ENCODE measurements at places on chromosomes 5 and 9.
A peak's percentile ranks its signal among the peaks of the same experiment; 100 is the strongest.

DNA sequence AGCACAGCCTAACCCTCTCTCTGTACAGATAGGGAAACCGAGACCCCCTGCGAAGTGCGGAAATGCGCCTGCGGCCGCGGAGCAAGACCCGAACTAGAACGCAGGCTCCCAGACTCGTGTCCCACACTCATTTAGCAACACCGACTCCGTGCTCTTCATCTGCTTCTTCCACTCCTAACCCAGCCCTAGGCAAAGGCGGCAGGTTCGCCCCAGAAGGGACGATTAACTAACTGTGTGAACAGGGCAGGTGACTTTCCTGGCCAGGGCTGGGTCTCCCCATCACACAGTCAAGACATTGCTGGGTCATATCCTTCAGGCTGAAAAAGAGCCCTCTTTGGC is 903 bp downstream of the CDX1 start:
- no peak for DNase-seq

- DNase-seq, result peak; percentile 71
These were observed 52.0 kb upstream of the DAPK1 start for GRCh38 chr9:87445646-87446045.

GRCh38 chr9:116409129-116409528 is 255.5 kb downstream of the PAPPA start:
- no peak for DNase-seq

DNA sequence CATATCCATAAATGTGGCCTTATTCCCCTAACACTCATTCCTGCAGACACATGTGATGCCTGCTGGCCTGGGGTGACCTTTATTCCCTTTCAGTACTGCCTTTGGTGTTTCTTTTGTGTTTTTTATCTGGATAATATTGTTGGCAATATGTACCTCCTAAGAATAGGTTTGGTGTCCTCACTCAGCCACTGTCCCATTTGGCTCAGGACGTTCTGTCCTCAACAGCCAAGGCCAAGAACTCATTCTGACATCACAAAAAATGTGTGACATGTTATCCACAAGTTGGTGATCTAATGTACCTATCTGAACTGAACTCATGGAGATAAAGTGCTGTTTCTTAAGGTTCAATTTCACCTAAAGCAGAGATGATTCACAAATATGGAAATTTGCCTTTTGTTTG is 142.9 kb upstream of the GRAMD2B start:
- DNase-seq, result no peak

DNA sequence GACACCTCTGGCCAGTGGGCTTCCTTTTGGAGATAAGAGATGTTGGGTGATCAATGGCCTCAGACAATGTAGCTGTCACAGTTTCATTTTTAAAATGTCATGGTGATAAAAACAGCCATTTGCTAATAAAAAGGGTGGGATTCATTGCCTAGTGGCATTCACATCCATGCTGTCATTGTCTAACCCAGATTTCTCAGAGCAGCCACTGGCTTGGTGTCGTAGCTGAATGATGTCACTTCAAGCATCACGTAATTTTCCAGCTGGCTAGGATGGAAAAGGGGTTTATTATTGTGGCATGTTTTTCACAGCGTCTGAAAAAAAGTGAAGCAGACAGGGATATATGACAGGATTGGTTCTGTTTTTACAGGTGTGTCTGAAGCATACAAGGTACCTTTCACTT is 184.7 kb downstream of the AOPEP start:
- no peak for DNase-seq

DNA sequence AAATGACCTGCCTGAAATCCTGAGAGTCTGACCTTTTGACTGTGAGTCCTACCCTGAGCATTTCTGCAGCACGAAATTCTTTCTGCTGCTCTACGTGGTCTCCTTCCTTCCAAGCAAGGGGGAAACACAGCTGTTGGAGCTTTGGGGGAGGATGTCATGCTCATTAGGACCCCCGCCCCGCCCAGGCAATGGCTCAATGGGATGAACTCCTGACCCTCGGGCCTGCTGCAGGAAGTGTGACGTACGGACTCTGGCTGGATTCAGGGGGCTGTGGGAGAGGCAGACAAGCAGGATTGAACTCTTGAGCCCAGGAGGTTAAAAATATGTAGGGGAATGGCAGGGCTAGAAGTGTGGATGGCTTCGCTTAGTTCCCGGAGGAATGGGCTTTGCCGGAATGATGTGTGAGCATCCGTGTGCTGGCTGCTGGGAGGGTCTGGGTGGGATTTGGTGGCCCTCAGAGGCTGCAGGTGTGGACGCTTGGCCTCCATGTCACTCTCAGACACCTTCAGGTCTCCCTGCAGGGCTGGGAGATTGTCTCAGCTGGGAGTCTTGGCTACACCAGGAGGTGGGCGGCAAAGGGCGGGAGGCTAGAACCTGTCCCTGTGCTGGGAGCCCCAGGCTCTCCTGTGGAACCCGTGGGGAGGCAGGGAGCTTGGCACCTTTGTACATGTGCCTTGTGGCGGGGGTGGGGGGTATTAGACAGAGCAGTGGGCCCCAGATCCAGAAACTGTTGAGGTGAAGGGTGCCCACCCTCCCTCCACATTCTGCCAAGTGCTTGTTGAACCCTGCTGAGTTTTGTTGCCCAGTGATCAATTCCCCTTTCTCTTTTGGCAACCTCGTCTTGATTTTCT is 26.3 kb downstream of the STC2 start:
- DNase-seq, result no peak

GRCh38 chr5:74895906-74896305 is 29.7 kb upstream of the FAM169A start:
- no peak for DNase-seq

- no peak for DNase-seq
These were observed 447.8 kb downstream of the PDE4D start for GRCh38 chr5:59445741-59446140.

GRCh38 chr5:41843456-41844370 is 26.5 kb downstream of the OXCT1 start:
- peak; percentile 73 for DNase-seq

DNA sequence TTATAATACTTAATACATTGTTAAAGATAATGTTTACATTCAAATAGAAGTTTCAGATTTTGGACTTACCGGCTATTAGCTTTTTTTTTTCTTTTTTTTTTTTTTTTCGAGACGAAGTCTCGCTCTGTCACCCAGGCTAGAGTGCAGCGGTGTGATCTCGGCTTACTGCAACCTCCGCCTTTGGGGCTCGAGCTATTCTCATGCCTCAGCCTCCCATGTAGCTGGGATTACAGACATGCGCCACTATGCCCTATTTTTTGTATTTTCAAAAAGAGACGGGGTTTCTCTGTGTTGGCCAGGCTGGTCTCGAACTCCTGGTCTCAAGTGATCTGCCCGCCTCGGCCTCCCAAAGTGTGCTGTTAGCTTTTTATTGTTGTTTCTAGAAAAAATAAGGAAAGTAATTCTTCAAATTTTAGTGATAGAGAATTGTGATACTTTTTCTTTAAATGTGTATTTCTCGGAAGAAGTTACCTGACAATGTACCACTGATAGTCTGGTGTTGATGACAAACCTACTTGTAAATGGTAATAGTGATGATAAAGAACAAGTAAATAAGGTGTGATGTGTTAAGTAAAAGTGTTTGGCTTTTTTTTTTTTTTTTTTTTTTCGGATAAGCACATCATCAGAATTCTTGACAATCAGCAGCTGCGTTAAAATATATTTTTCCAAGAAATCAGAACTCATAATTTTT is 2.7 kb downstream of the CDC42SE2 start:
- DNase-seq, result no peak

DNA sequence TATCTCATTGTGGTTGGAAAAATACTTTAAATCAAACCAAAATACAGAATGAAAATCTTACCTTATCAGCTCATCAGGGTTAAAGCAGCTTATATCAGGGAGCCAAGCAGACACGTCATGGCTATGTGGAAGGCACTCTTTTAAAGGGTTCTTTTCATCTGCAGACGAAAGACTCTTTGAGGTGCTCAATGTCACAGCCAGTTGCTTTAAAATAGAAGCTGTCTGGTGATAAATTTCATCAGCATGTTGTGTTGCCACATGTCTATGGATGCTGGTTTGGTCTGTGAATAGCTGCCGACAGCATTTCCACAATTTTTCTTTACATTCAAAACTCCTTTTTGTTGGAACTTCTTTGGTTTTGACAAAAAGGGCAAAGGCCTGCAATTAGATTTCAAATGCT is 7.5 kb downstream of the TSTD2 start:
- no peak for DNase-seq

DNA sequence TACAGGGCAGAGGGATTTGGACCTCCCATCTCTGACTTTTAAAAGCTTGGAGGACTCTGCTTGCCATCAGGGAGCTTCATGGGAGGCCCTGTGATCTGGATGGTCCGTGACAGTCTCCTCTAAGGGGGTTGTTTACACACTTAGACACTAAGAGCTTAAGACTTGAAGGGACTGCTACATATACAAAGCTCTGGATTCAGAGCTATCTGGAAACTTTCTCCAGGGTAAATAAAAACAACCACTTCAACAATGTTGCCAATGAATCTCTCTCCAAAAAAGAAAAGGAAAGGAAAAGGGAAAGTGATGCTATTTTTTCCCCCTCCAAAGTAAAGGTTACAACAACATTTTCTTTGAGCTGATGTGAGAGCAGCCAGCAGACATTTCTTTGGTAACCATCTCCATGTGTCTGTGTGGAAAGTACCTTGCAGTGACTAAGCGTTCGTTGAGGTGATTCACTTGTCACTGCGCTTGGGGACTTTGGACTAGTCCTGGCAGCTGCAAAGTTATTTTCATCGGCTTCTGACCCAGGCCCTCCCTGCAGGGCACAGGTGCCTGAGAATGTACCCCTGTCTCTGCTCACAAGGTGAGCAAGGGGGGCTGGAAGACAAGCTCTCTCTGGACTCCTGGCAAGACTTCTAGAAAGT is 262.1 kb upstream of the KLF4 start:
- DNase-seq, result peak; percentile 73

- DNase-seq, result no peak
These were observed 355.3 kb downstream of the TMEM232 start for GRCh38 chr5:110371011-110371724.

- DNase-seq, result no peak
These were observed 178.7 kb upstream of the NR3C1 start for GRCh38 chr5:143582176-143582575.

- DNase-seq, result no peak
These were observed 559.2 kb upstream of the TLE4 start for GRCh38 chr9:79012561-79012960.

- no peak for DNase-seq
These were observed 15.6 kb upstream of the DAB2 start for GRCh38 chr5:39440192-39440957.

- no peak for DNase-seq
These were observed 39.5 kb downstream of the LARP1 start for GRCh38 chr5:154794525-154795234.

DNA sequence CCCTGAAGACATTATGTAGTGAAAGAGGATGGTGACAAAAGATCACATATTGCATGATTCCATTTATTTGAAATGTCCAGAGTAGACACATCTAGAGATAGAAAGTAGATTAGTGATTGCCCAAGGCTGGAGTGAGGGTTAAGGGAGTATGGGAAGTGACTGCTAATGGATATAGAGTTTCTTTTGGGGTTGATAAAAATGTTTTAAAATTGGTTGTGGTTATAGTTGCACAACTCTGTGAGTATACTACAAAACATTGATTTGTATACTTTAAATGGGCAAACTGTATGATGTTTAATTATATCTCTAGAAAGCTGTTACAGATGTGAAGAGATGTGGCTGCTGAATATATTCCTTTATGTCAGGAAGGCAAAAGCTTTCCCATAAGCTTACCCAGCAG is 202.8 kb downstream of the CCDC171 start:
- DNase-seq, result no peak

- no peak for DNase-seq
These were observed 56.4 kb downstream of the NIPSNAP3B start for GRCh38 chr9:104820336-104820735.

DNA sequence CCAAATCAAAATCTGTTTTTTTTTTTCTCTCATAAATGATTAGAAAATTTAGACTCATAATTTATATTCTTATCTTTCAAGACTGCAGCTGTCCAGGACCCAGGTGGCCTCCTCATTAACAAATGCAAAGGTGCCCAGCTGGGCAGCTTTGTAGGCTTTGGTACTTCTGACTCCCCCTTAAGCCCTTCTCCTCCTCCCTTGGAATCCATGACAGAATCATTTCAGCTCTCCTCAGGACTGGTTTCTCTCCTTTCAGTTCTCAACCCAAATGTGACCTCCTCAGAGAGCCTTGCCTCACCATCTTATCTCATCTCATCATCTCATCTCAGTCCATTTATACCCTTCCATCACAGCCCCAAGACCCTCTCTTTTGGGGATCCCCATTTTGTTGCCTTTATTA is 221.7 kb downstream of the KIAA0825 start:
- no peak for DNase-seq

- peak; percentile 22 for DNase-seq
These were observed 1058.5 kb upstream of the DMAC1 start for GRCh38 chr9:8857926-8858595.

DNA sequence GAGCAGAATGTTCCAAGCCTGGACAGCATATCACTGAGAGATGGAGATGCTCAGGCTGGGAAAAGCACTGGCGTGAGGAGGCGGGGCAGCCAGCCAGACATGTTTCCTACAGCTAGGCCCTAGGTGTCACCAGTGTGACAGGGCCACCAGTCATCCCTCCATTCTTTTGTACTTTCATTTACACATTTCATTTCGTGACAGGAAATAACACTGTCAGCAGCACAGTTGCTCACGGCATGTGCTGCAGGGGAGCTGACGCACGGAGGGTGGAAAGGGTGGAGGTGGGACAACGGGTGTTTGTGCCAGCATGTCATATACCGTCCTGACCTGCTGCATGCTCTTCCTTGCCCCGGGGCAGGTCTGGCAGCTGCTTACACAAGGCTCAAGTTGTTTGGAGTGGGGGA is 14.8 kb upstream of the CEMIP2 start:
- no peak for DNase-seq

- DNase-seq, result no peak
These were observed 150.9 kb upstream of the LHFPL2 start for GRCh38 chr5:78799266-78800017.

GRCh38 chr9:129275626-129276247 is 97.7 kb upstream of the IER5L start:
- DNase-seq, result no peak

DNA sequence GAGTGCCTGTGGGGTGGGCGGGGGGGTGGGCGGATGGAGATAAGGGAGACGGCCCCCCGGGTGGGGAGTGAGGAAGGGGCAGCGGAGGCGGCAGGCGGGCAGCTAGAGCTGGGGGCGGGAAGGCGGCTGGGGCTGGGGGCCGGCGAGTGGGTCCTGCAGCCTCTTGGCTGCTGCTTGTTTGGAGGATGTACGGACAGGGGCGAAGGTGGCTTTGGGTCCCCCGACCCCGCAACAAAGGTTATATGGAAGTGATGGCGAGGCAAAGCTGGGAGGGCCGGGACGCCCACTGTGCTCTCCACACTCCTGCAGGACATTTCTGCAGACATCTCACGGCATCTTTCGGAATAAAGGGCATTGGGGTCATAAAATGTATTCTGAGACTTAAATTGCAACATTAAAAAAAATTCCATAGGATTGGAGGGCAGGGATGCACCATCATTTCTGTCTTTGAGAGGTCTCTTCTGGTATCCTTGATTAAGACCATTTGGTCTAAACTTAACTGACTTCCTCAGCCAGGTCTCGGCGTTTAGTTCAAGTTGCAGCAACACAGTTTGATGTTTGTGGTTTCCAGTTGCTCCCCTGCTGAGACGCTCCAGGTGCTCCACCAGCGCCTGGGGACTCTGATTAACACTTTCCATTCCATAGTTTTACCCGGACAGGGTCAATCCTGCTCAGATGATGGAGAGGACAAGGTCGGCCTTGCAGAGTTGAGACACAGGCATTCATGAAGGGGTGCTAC is 101.6 kb upstream of the SSBP2 start:
- no peak for DNase-seq

GRCh38 chr9:137631345-137632229 is 12.8 kb downstream of the EHMT1 start:
- peak; percentile 58 for DNase-seq
